ENCODE measurements at places on chromosomes 11 and 22. TPM values are rescaled to one million over a fixed set of nuclear protein-coding genes. Genes with fewer than 3 reads are reported as not detected.

GRCh38 chr11:121393855-121394254 is 58.3 kb upstream of the SORL1 start:
- DNase-seq, result no peak

The OR4D5 gene
- total RNA-seq, result not detected

The FOLR2 gene
- not detected for total RNA-seq

DNA sequence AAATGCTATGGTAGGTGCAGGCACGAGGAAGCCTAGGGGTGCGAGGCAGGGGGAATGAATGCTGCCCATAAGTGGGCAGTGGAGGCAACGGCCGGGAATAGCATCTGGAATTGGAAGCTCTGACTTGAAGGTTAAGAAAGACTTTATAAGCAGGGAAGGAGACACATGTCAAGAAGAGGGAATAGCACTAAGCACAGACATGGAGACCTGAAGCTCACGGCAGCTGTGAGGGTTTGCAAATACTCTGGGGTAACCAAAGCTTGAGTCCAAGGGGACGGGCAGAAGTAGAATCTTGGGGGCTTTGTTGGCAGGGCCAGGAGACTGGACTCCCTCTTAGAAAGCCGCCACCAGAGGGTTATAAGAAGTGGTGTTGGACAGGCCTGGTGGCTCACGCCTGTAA is 112.6 kb downstream of the CEP164 start:
- no peak for DNase-seq

The SUSD2 gene
- 0.77 TPM for total RNA-seq
